Activated CD8-positive, alpha-beta memory T cell treated with anti-CD3 and anti-CD28 coated beads, Interleukin-2, amount 50 U/mL, for 4 hours (primary cell): ENCODE measurements at places on chromosomes 6 and 20.
A peak's percentile ranks its signal among the peaks of the same experiment; 100 is the strongest.

DNA sequence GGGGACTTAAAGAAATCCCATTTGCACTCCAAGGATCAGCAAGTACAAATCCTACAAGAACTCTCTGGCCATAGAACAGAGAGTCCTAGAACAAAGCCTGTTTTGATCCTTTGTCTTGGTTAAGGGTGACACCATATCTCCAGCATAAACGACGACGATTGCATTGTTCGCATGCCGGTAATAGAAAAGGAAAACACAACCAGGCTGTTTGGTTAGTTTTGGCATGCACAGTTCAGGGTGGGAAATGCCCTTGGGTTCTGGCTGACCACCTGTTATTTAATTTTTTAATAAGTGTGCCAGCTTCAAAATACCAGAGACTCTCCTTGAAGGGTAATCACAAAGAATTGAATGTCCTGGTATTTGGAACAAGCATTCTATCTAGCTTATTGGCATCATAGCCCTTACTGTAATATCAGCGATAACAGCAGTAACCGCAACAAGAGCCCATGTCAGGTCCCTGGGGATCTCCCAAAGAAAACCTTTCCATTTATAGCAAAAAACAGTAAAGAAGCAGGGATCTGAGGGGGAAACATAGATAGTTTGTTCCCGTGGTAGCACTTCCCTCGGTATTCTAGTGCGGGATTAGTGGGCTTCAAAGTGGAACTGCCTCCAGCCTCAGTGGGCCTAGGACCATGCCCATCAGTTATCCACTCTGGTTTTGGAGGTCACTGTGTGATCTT, 77.1 kb downstream of the TMEM170B start:
- no peak for DNase-seq

- DNase-seq, result no peak
These were observed 7.7 kb downstream of the PHIP start for GRCh38 chr6:79070206-79070825.

- DNase-seq, result peak; percentile 72
These were observed 23.2 kb downstream of the ZNF311 start for GRCh38 chr6:28981833-28982475.

DNA sequence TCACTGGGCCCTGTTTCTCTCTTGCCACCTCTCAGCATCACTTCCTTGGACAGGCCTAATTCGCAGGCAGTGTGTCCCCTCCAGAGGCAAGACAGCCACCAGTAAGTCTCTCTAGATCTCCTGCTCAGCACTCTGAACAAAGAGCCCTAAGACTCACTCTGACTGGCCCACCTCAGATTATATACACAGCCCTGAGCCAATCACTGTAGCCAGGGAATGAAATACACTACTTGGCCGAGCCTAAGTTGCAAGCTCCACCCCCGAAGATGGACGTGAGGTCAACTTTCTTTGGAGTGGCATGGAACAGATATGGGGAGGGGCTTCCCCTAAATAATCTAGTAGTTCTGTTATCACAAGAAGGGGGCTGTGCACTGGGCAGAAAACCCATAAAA, 4.1 kb downstream of the BPI start:
- no peak for DNase-seq

- no peak for DNase-seq
These were observed 20.5 kb upstream of the TBC1D32 start for GRCh38 chr6:121354764-121355163.

DNA sequence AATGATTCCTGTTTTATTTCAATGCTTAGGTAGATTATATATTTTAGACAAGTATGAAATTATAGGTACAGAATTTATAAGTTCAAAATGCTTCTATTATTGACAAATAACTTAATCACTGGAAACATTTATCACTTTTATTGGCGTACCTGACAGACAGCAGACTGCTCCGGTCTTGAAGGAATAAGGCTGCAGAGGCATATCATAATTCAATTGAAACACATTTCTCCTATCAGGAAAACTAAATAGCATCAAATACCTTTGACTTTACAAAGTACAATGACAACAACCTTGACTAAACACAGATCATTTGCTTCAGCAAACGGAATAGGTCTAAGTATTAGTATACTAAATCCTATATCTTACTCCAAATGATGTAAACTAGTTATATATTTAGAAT, 91.3 kb downstream of the GRIK2 start:
- DNase-seq, result no peak

- DNase-seq, result no peak
These were observed 64.1 kb downstream of the FAM50B start for GRCh38 chr6:3913077-3913957.

GRCh38 chr6:169880516-169880915, 129.1 kb downstream of the ERMARD start:
- no peak for DNase-seq

DNA sequence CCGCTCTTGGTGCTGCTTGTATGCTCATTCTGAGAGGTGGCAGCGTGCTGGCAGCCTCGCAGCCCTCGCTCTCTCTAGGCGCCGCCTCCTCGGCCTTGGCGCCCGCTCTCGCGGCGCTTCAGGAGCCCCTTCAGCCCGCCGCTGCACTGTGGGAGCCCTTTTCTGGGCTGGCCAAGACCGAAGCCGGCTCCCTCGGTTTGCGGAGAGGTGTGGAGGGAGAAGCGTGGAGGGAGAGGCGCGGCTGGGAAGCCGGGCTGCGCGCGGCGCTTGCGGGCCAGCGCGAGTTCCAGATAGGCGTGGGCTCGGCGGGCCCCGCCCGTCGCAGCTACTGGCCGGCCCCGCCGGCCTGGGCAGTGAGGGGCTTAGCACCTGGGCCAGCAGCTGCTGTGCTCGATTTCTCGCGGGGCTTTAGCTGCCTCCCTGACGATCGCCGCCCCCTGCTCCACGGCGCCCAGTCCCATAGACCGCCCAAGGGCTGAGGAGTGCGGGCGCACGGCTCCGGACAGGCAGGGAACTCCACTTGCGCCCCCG, 19.5 kb upstream of the FAM8A1 start:
- DNase-seq, result peak; percentile 30

GRCh38 chr6:98560841-98561240, 273.5 kb upstream of the POU3F2 start:
- no peak for DNase-seq

DNA sequence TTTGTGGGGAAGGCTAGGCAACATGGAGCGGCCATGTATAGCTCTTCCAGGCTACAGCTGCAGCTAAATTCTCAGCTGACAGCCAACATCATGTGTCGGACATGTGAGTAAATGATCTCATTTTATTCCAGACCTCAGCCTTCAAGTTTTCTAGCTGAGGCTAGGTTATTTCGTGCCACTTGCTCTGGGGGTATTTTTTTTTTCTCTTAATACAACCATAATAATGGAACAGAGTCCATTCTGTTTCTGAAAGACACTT, 573.5 kb downstream of the CD109 start:
- no peak for DNase-seq

DNA sequence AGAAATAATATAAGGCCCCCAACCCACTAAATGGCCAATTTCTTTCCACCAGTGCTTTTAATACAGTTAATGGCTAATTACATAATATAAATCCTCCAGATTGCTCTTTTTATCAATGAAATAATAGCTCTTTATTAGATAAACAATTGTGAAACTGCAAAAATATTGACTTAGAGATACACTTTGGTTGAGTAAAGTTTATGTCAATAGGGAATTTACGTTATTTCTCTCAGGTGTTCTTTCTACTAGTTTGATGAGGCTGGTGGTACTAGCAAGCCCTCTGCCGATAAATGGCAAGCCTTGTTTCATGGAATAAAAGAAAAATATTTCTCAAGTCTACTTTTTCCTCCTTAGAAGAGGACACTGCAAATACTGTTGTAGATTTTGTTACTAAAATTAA, 18.9 kb downstream of the RFX6 start:
- no peak for DNase-seq

DNA sequence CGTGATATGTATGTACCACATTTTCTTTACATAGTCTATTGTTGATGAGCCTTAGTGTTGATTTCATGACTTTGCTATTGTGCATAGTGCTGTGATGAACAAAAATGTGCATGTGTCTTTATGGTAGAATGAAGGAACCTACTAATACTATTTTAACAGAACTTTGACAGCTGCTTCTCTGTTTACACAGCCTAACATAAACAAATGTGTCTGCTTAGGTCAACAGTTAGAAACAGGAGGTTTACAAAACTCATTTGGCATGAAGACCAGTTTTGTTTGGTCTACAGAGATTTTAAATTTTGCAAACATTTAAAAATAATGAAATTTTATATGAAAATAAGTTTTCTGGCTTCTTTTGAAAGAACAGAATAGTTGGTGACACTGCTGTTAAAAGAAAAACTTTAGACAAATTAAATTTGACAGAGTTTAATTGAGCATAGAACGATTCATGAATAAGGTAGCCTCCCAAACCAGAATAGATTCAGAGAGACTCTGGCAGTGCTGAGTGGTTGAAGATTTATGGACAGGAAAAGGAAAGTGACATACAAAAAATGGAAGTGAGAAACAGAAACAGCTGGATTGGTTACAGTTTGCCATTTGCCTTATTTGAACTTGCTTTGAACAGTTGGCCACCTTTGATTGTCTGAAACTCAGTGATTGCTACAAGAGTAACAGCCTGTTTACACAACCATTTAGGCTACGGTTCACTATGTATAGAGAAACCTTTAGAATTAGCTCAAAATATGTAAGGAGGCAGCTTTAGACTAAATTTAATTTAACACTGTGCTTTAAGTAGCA, 715.8 kb upstream of the HS3ST5 start:
- DNase-seq, result no peak

DNA sequence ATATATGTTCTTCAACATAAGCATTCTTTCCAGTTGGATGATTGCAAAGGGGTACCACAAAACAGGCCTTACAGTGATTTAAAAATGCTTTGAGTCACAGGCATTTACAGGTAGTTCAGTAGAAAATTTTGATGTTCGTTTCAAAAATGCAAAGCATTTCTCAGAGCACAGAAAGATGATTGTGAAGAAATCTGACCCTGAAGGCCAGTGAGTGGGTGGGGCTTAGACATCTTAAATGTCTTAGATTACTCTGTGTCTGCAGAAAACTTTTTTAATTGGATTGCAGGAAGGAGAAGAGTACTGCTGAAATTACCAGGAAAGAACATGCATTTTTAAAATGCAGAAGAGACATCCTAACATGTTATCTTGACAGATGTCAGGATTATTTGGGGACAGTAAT, 268.3 kb downstream of the CDKAL1 start:
- no peak for DNase-seq
